ENCODE measurements at places on chromosomes 7 and 10.
A peak's percentile ranks its signal among the peaks of the same experiment; 100 is the strongest.

GRCh38 chr10:105615715-105616365 is 974.8 kb downstream of the SORCS3 start:
- DNase-seq = no peak

DNA sequence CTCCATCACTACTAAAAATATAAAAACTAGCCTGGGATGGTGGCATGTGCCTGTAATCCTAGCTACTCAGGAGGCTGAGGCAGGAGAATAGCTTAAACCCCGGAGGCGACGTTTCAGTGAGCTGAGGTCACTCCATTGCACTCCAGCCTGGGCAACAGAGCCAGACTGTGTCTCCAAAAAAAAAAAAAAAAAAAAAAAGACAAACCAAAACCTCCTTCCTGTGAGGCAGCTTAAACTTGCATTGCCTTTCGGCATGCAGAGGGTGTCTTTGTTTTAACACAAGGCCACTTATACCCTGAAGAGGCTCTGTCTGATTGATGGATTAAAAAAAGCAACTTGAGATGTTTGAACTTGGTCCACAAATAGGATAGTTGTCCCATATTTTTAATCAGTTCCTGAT is 128.4 kb upstream of the RSU1 start:
- DNase-seq = no peak

- no peak for DNase-seq
Observed at GRCh38 chr10:114386452-114386851, 17.9 kb downstream of the AFAP1L2 start.

DNA sequence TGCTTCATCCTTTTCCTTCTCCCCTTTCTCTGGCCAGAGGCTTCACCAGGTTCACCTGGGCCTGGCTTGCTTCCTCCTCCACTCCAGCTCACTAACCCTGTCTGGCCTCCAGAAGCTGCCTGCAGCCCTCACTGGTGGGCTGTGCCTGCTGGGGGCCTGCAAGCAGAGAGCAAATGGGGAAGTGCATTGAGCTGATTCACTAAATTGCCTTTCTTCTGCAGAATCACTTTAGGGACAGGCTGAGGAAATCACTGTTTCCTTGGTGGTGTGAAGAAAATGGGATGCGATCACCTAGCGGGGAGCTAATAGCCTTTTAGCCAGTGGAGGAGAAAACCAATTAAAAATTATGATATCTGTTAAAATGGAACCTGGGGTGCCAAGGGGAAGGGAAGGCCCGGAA is 3.0 kb downstream of the RET start:
- no peak for DNase-seq

DNA sequence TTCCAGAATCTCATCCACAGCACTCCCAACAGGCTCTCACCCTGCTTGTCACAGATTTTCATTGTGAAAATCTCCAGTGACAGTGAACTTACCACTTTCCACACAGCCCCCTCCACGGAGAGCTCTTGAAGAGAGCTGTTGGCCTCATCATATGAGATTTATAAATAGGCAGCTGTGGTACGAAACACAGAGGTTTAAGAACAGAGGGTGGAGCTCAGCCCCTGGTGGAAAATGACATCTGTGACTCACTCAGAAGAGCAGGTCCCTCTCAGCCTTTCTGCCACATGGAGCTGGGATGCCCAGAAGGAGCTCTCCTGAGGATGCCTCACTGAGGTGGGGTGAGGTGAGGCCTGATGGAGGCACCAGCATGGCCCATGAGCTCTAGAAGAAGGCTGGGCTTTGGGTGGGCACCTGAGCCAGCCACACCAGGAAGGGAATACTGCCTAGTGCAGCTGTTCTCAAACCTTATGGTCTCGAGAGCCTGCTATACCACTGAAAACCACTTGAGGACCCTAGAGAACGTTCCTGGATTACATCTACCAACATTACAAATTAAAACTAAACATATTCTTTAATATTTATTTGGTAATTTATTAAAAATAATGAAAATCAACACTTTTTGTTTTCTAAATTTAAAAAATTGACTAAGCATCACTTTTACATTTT is 25.8 kb upstream of the EEPD1 start:
- DNase-seq = peak; percentile 38

- no peak for DNase-seq
Observed at GRCh38 chr10:103692952-103693811, 162.2 kb downstream of the SH3PXD2A start.

DNA sequence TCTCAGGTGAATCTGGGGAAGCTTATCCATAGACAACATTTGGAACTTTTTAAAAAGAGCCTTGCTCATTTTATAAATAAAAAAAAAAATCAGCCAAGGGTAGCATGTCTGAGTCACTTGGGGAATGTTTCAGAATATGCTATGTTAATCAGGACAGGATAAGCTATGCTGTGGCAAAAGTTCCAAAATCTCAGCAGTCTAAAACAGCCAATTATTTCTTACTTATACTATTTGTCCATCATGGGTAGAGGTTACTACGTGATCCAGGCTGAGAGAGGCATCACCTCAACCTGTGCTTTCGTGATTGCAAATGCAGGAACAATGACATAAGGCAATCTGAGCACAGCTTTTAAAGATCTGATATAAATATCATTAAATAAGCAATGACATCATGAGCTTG is 6.5 kb downstream of the SLC13A1 start:
- no peak for DNase-seq

- DNase-seq = no peak
Observed at GRCh38 chr10:16662923-16663322, 141.2 kb upstream of the C1QL3 start.

DNA sequence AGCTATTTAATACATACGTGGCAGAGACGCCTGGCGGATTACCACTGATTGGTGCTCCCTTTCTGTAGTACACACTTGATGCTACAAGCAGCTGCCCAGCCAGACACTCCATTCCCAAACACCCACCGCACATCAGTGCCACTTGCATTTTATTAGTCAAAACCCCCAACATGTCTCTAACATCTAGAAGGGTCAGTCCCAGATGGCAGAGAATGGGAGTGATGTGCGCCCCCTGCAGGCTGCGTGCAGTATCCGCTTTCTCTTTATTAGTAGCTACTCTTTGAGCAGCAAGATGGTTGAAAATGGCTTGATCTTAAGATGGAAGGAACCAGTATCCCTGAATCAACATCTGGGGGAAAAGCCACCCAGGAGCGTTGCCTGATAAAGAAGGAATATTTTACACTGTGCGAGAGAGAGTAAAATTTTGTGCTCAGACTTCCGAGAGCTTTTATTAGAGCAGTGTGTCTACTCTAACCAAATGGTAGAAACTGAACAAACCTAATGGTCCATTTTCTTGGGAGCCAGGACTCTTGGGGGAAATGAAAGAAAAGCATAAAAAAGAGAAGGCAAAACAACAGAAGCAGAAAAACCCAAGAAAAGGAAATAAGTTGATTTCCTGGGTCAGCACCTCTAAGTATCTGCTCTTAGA is 78.3 kb downstream of the ST8SIA6 start:
- DNase-seq = no peak

- DNase-seq = no peak
Observed at GRCh38 chr7:67413670-67414069, 417.0 kb downstream of the TYW1 start.

- no peak for DNase-seq
Observed at GRCh38 chr10:51879238-51879637, 179.8 kb upstream of the CSTF2T start.

- no peak for DNase-seq
Observed at GRCh38 chr10:35993591-35994515, 351.8 kb upstream of the FZD8 start.

GRCh38 chr7:134176037-134176350 is 48.9 kb downstream of the LRGUK start:
- DNase-seq = no peak

DNA sequence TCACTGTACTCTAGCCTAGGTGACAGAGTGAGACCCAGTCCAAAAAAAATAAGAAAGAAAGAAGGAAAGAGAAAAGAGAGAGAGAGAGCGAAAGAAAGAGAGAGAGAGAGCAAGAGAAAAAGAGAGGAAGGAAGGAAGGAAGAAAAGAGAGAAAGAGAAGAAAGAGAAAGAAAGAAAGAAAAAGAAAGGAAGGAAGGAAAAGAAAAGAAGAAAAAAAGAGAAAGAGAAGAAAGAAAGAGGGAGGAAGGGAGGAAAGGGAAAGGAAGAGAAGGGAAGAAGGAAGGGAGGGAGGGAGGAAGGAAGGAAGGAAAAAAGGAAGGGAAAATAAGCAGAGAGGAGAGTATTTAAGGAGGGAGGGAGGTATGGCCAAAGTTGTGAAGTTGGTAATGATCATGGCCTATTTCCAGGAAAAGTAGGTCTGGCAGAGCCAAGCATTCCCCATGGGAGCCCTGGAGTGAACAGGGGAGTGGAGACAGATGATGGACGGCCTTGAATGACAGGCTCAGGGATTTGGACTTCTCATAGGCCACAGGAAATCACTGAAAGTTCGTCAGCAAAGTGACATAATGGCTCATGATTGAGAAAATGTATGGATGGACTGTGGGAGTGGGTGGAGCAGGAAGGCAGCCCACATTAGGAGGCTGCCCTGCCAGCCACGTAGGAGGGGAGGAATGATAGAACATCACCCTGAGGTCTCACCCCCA is 44.8 kb upstream of the CUX1 start:
- no peak for DNase-seq

GRCh38 chr10:28241741-28242399 is 61.0 kb downstream of the MPP7 start:
- no peak for DNase-seq

GRCh38 chr7:27520815-27521790 is 141.6 kb downstream of the HIBADH start:
- no peak for DNase-seq

DNA sequence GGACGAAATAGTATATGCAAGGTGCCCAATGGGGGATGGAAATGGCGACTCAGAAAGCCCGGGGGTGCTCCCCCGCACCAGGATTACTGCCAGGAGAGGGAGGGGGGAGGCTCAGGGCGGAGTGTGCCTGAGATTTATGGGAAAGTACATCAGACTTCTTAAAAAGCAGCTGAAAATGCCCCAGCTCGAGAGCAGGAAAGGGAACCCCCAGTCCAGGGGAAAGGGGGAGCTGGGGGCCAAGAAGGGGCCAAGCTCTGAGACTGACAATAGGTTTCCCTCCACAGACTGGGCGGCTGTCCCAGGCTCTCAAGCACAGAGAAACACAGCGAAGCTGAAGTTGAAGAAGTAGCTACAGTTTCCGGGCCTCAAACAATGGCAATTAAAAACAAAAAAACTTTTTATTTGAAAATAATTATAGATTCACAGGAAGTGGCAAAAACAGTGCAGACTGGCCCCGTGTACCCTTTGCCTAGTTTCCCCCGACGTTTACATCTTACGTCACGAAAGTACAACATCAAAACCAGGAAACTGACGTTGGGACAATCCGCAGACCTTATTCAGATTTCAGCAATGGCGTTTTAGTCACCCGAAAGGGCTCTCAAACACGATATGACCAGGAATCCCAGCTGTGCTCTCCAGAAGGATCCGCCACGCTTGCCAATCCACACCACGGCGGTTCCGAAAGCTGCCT is 83.9 kb upstream of the FGFR2 start:
- DNase-seq = no peak

- no peak for DNase-seq
Observed at GRCh38 chr10:8035006-8035640, 19.4 kb upstream of the GATA3 start.

DNA sequence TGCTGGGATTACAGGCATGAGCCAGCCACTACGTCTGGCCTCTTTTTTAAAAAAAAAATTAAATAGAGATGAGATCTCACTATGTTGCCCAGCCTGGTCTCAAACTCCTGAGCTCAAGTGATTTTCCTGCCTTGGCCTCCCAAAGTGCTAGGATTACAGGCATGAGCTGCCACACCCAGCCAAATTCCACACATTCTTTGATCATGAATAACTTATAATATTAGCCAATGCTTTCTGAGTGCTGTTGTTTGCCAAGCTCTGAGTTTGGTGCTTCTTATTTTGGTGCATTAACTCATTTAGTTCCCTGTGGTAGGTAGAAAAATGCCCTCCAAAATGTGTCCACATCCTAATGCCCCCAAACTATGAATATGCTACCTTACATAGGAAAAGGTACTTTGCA is 47.2 kb upstream of the MKI67 start:
- no peak for DNase-seq

Measured in heart left ventricle (tissue), 16 donors.